Esophagus squamous epithelium (tissue), 5 donors: ENCODE measurements at places on chromosomes 4 and X. TPM values are rescaled to one million over a fixed set of nuclear protein-coding genes. Genes with fewer than 3 reads are reported as not detected.

GRCh38 chr4:140046016-140046415 lies 108.0 kb downstream of the MAML3 start:
- H3K36me3 ChIP-seq: no peaks in the 10 kb centered on the region
- H3K4me3 ChIP-seq: no peak overlapping the region
- H3K4me1 ChIP-seq: peaks cover 74% of the 10 kb centered on the region
- DNase-seq: no peak
- no peaks in the 10 kb centered on the region for H3K27me3 ChIP-seq

DNA sequence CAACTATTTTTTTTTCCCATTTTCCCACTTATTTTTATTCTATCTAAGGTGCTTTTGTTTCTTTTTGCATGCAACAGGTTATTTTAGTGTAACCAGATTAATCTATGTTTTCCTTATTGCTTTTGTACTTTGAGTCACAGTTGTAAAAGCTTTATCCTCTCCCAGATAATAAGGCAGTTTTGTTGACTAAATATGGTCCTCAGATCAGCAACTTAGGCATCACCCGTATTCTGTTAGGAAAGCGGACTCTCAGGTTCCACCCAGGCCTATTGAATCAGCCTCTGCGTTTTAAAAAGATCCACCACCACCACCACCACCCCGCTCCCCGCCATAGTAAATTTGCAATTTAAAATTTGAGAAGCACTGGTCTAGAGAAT lies 58.6 kb upstream of the USP9X start:
- no peaks in the 10 kb centered on the region for H3K36me3 ChIP-seq
- DNase-seq: no peak
- no peak overlapping the region for H3K27ac ChIP-seq
- no peak overlapping the region for H3K4me3 ChIP-seq

DNA sequence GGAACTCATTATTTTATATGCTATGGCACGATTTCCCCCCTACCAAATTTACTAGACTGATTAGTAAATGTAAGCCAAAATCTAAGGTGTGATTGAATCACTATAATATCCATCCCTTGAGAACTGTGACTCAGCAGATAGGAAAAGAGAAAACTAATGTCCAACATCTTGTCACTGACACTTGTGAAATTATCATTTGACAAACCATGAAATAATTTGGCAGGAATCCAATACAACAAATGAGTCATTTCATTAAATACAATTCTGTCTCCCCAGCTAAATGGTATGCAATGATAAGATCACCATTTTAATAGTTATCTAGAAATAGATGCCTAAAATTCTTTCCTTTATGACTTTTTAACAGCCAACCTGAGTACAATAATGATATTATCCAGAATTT lies 462.3 kb downstream of the DMD start:
- no peaks in the 10 kb centered on the region for H3K36me3 ChIP-seq
- no peak overlapping the region for H3K27ac ChIP-seq
- no peaks in the 10 kb centered on the region for H3K27me3 ChIP-seq
- no peaks in the 10 kb centered on the region for H3K4me1 ChIP-seq
- H3K4me3 ChIP-seq: no peak overlapping the region

DNA sequence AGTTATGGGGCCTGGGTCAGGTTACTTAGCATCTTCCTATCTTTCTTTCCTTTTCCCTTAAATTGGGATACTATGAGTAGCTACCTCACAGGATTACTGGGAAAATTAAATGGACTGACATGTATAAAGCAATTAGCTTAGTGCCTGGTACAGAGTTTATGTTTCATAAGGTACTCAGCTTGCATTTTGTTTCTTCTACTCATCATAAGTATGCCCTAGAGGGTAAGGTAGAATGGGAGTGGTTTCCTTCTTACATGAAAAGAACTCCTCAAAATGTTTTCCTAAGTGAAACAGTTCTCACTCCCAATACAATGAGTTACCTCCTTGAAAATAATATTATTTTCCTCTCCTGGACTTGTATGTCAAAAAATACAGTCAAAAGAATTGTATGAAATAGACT lies 75.7 kb downstream of the NPFFR2 start:
- no peaks in the 10 kb centered on the region for H3K27me3 ChIP-seq
- no peak overlapping the region for H3K27ac ChIP-seq
- no peak overlapping the region for H3K4me3 ChIP-seq

GRCh38 chr4:5752376-5753184 lies 41.6 kb downstream of the EVC start:
- H3K4me1 ChIP-seq: peaks cover 5% of the 10 kb centered on the region
- no peaks in the 10 kb centered on the region for H3K27me3 ChIP-seq
- no peak for DNase-seq
- H3K27ac ChIP-seq: no peak overlapping the region
- no peak overlapping the region for H3K4me3 ChIP-seq

SCRG1 gene
- not detected for total RNA-seq

GRCh38 chr4:55372259-55372658 lies 23.5 kb upstream of the TMEM165 start:
- DNase-seq: no peak
- no peaks in the 10 kb centered on the region for H3K27me3 ChIP-seq
- H3K4me3 ChIP-seq: no peak overlapping the region

GRCh38 chr4:95290702-95291101 lies 258.1 kb downstream of the UNC5C start:
- H3K4me3 ChIP-seq: no peak overlapping the region
- no peaks in the 10 kb centered on the region for H3K4me1 ChIP-seq
- H3K27ac ChIP-seq: no peak overlapping the region
- no peak for DNase-seq
- H3K36me3 ChIP-seq: no peaks in the 10 kb centered on the region

IRS4 gene
- not detected for total RNA-seq

FAM47E gene
- total RNA-seq: not detected

DNA sequence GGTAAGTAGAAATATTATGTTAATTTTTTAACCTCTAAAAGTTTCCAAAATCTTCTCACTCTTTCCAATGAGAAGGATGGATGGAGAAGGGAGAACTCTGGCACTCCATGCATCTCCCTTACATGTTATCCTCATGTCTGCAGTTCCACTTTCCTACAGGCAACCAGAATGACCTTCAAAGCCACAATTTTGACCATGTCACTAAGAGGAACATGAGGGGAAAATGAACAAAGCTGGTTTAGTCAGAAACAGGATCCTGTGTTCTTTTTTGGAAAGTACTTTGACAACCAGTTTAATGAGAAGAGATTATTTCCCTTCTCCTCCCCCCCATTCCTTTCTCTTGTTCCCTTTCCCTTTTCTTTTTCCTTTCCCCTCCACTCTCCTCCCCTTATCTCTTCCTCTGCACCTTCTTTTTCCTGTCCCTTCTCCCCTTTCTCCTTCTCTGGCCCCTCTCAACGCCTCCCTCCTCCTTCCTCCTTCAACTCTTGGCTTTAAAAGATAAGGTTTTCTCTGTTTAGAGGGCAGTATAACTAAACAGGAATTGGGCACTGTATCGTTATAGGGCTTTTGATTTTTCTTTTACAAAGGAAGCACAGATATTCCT lies 42.5 kb downstream of the DTHD1 start:
- H3K27me3 ChIP-seq: no peaks in the 10 kb centered on the region
- H3K36me3 ChIP-seq: no peaks in the 10 kb centered on the region
- no peak overlapping the region for H3K4me3 ChIP-seq
- H3K4me1 ChIP-seq: no peaks in the 10 kb centered on the region
- no peak overlapping the region for H3K27ac ChIP-seq

CXCL8 gene
- 2.4 TPM for total RNA-seq

- no peaks in the 10 kb centered on the region for H3K27me3 ChIP-seq
- peaks cover 19% of the 10 kb centered on the region for H3K4me1 ChIP-seq
- H3K4me3 ChIP-seq: peak overlapping the region; percentile 17
- no peaks in the 10 kb centered on the region for H3K36me3 ChIP-seq
- peak overlapping the region; percentile 89 for H3K27ac ChIP-seq
- peak; percentile 10 for DNase-seq
Observed at GRCh38 chrX:41009850-41010846, 75.1 kb upstream of the USP9X start.

BMPR1B gene
- not detected for total RNA-seq

GRCh38 chr4:7124689-7125442 lies 57.0 kb upstream of the GRPEL1 start:
- H3K27ac ChIP-seq: peak overlapping the region; percentile 47
- no peaks in the 10 kb centered on the region for H3K27me3 ChIP-seq
- peaks cover 24% of the 10 kb centered on the region for H3K4me1 ChIP-seq
- H3K4me3 ChIP-seq: no peak overlapping the region

GRCh38 chrX:18698737-18699650 lies 8.5 kb upstream of the PPEF1 start:
- no peaks in the 10 kb centered on the region for H3K36me3 ChIP-seq
- H3K4me3 ChIP-seq: no peak overlapping the region
- H3K4me1 ChIP-seq: no peaks in the 10 kb centered on the region
- no peak for DNase-seq
- H3K27ac ChIP-seq: no peak overlapping the region

CYSLTR1 gene
- 0.76 TPM for total RNA-seq

GRCh38 chr4:2745981-2746806 lies 9.9 kb downstream of the TNIP2 start:
- peak overlapping the region; percentile 59 for H3K27ac ChIP-seq
- peaks cover 66% of the 10 kb centered on the region for H3K36me3 ChIP-seq
- peaks cover 66% of the 10 kb centered on the region for H3K4me1 ChIP-seq
- peak; percentile 55 for DNase-seq
- no peaks in the 10 kb centered on the region for H3K27me3 ChIP-seq

RPL36A gene
- 1,345 TPM for total RNA-seq

- H3K27ac ChIP-seq: no peak overlapping the region
- no peaks in the 10 kb centered on the region for H3K36me3 ChIP-seq
- DNase-seq: no peak
- H3K4me1 ChIP-seq: no peaks in the 10 kb centered on the region
- no peaks in the 10 kb centered on the region for H3K27me3 ChIP-seq
Observed at GRCh38 chrX:119189595-119189994, 46.5 kb upstream of the PGRMC1 start.

USP17L26 gene
- not detected for total RNA-seq

- H3K4me3 ChIP-seq: no peak overlapping the region
- H3K27me3 ChIP-seq: no peaks in the 10 kb centered on the region
- H3K27ac ChIP-seq: no peak overlapping the region
- peaks cover 5% of the 10 kb centered on the region for H3K36me3 ChIP-seq
- H3K4me1 ChIP-seq: no peaks in the 10 kb centered on the region
- no peak for DNase-seq
Observed at GRCh38 chr4:38904090-38904666, 36.6 kb downstream of the FAM114A1 start.

GRCh38 chrX:153907456-153907855 lies 3.0 kb downstream of the AVPR2 start:
- H3K27ac ChIP-seq: no peak overlapping the region
- H3K4me1 ChIP-seq: no peaks in the 10 kb centered on the region
- DNase-seq: no peak
- H3K27me3 ChIP-seq: no peaks in the 10 kb centered on the region
- no peak overlapping the region for H3K4me3 ChIP-seq
- H3K36me3 ChIP-seq: no peaks in the 10 kb centered on the region

- H3K27ac ChIP-seq: no peak overlapping the region
- no peak overlapping the region for H3K4me3 ChIP-seq
- no peaks in the 10 kb centered on the region for H3K27me3 ChIP-seq
- no peak for DNase-seq
- H3K36me3 ChIP-seq: no peaks in the 10 kb centered on the region
- peaks cover 19% of the 10 kb centered on the region for H3K4me1 ChIP-seq
Observed at GRCh38 chr4:149531861-149532260, 283.8 kb downstream of the IQCM start.

GRCh38 chr4:66197451-66197850 lies 527.2 kb upstream of the EPHA5 start:
- no peak overlapping the region for H3K4me3 ChIP-seq
- H3K4me1 ChIP-seq: no peaks in the 10 kb centered on the region
- no peak overlapping the region for H3K27ac ChIP-seq
- DNase-seq: no peak

DNA sequence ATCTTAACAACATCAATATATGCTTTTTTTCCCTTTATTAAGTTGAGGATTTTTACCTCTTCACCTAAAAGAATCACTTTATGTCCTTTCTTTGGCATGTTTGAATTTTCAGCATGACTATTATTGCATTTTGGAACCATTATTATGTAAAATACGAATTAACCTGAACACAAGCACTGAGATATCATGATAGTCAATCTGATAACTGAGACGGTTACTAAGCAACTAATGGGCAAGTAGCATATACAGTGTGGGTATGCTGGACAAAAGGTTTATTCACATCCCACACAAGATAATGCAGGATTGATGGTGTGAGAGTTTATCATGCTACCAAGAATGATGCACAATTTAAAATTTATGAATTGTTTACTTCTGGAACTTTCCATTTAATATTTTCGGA lies 24.6 kb upstream of the GLRA3 start:
- no peaks in the 10 kb centered on the region for H3K27me3 ChIP-seq
- H3K4me1 ChIP-seq: no peaks in the 10 kb centered on the region

GRCh38 chrX:150005027-150005426 lies 66.7 kb upstream of the EOLA2 start:
- no peaks in the 10 kb centered on the region for H3K4me1 ChIP-seq
- H3K36me3 ChIP-seq: no peaks in the 10 kb centered on the region
- no peak overlapping the region for H3K27ac ChIP-seq
- H3K4me3 ChIP-seq: no peak overlapping the region
- H3K27me3 ChIP-seq: no peaks in the 10 kb centered on the region

GRCh38 chrX:24294619-24295018 lies 19.2 kb downstream of the SUPT20HL2 start:
- no peak for DNase-seq
- no peak overlapping the region for H3K27ac ChIP-seq
- no peaks in the 10 kb centered on the region for H3K4me1 ChIP-seq
- H3K36me3 ChIP-seq: no peaks in the 10 kb centered on the region

DNA sequence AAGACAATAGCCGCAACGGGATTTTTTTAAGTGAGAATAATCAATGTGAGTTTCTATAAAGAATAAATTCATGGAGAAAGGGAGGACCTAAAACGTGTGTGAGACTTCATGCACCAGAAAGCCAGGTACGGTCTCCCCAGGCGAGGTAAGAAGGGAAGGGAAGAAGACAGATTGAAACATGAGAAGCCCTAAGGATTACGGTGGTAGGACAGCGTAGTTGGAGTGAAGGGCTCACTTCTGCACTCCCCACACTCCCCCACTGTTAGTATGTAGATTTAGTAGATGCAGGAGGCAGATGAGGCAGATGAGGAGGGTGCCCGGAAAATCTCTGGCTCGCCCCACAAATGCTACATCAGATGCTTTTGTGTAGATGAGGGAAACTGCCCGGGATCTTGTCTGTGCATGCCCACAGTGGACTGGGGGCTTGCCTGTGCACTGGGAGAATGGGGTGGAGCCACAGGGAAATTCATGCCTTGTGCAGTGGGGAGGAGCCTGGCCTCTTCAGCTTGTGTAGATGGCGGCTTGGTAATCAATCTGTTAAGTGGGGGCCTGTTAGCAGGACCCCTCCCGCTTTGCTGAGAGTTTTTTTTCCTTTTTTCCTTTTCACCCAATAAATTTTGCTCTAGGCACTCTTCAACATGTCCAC lies 1544.5 kb upstream of the TENM3 start:
- DNase-seq: no peak
- H3K27ac ChIP-seq: no peak overlapping the region
- H3K4me1 ChIP-seq: no peaks in the 10 kb centered on the region
- H3K36me3 ChIP-seq: no peaks in the 10 kb centered on the region
- no peaks in the 10 kb centered on the region for H3K27me3 ChIP-seq
- no peak overlapping the region for H3K4me3 ChIP-seq

SULT1B1 gene
- 1.7 TPM for total RNA-seq

BTC gene
- total RNA-seq: 13.4 TPM
